ENCODE measurements at places on chromosomes 6 and 20.

DNA sequence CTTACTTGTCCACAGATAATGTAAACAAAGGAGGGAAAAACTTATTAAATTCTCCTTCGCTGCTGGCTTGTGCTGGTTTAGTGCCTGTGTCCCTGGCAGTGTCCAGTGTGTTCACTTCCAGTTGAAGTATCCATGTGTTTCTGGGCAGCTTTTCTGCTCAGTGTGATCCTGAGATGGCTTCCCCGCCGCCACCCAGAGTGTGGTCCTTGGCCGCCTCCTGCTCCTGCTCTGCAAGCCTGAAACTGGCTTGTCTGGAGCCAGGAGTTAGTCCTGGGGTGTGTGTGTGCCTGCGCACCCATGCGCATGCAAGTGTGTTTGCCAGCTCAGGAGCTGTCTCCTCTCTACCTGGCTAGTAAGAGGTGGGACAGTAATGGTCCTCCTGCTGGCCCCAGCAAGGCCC, 7.2 kb downstream of the BTBD3 start:
- DNase-seq: no peak

DNA sequence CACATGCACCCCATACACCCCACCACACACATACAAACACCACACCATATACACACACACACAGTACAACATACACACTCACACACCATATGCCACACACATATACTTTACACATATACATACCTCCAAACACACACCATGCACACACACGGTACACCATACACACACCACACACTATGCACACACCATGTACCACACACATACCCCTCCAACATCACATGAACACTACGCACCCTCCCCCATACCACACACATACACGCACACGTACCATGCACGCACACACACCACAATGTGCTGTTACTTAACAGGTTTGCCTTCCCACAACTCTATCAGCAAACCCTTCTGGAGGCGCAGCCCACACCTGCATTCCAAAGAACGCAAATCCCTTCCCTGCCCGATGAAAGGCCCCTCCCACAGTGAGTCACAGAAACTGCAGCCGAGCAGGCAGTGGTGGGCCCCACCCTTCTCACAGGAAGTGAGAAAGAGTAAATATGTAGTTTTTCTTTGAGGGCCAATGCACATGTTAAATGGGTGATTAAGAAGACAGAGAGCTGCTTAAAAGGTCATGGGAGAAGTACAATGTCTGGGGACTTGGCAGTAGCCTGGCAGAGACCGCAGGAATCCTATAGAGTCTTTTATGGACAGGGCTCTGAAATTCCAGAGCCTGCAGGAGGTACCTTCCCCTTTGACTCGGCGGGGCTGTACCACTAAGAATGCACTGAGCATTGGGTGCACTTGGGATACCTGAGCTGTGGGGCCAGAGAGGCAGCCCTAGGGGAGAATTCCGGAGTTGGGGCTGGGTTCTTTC, 34.1 kb upstream of the EZR start:
- DNase-seq: no peak

DNA sequence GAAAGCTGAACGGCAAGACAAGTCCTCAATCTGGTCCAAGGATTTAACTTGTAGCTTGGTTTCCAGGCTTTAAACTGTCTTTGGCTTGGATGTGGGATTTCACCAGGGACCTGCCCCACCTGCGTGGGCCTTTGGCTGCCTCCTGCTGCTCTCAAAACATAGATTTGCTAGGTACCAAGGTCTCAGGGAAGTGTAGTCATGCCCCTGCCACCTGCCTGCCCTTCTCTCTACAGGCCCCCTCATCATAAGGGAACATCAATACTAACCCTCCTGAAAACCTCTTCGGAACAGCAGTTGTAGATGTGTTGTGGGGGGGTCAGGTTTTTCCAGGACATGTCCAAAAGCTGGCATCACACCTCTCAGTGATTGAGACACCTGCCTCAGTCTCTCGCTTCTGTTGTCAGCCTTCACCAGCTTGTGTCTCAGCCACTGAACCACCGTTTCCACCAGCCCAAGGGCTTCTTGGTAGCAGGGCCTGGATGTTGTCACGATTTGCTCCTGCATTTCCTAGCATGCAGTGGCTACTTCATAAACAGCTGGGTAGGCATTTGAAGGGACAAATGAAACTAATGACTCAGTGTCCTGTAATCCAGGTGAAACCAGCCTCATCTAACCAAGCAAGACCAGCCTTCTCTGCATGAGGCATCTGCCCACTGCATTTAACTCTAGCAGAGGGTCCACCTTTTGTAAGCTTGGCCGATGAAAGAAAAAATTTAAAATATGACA, 141.6 kb upstream of the THBS2 start:
- DNase-seq: no peak

DNA sequence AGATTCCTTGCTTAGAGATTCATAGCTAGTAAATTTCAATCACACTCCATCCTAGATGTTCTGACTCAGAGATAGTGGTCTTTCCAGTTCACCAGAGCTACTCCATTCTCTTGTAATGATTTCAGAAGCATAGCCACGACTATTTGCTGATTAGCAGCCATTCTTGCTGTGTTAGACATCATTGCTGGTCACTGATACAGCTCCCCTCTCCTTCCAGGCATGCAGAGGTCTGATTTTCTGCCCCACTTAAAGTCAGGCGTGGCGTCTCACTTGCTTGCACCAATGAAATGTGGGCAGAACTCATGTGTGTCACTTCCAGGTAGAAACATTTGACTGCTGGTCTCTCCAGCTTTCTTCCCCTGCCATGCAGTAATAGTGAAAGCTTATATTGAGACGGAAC, 168.9 kb upstream of the JARID2 start:
- no peak for DNase-seq

GRCh38 chr6:7615611-7616383, 25.8 kb downstream of the SNRNP48 start:
- DNase-seq: no peak

GRCh38 chr6:118683881-118684872, 32.8 kb upstream of the CEP85L start:
- DNase-seq: no peak

GRCh38 chr6:140018588-140018987, 644.1 kb upstream of the CITED2 start:
- no peak for DNase-seq

GRCh38 chr6:165218829-165219228, 90.6 kb downstream of the C6orf118 start:
- DNase-seq: no peak

- no peak for DNase-seq
These were observed 52.9 kb downstream of the EDN1 start for GRCh38 chr6:12343122-12343439.

DNA sequence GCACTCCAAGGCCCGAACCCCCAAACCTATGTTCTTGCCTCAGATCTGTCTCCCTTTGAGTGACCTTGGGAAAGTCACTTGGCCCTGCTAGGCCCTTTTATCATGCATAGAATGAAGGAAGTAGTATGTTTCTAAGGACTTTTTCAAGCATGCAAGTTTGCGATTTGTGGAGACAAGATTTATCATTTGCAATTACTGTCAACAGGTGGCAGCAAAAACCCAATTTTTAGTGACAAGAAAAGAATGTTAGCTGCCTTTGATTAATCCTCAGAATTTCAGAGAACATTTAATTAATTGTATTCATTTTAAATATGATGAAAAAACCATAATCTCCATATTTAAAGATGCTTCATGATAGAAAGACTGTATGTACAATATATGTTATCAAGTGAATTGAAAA, 28.3 kb upstream of the PREP start:
- no peak for DNase-seq

DNA sequence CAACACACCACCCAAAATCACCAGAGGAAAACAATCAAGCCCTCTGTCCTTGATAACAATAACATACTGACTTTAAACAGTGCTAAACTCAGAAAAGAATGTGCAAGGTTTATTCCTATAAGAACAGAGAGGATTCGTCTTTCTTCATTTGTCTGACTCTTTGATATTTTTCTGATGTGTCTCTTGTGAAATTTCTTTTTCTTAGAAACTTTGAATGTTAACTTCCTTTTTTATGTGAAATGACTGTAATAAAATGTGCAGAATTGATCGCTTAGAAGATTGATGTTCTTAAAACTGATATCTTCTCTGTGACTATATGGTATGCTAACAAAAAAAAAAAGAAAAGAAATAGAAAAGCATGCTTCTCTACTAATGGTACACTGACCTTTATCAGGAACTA, 947.4 kb upstream of the CITED2 start:
- DNase-seq: no peak

- no peak for DNase-seq
These were observed 532.8 kb downstream of the QKI start for GRCh38 chr6:163947276-163947675.

DNA sequence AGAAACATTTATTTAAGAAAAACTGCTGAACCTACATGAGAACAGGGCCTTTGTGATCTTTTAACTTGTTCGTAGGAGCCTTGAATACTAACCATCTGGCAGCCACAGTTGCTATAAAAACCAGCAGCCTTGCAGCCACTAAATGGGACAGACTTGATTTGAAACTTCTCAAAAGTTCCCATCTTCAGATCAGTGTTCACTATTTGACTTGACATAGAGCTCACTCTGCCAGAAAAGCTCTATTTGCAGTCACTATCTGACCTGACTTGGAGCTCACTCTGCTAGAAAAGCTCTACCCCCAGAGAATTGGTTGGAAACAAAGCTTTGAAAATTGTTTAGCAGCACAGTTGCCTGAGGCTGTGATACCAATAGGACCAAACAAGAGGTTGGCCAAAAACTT, 119.3 kb upstream of the F13A1 start:
- no peak for DNase-seq

DNA sequence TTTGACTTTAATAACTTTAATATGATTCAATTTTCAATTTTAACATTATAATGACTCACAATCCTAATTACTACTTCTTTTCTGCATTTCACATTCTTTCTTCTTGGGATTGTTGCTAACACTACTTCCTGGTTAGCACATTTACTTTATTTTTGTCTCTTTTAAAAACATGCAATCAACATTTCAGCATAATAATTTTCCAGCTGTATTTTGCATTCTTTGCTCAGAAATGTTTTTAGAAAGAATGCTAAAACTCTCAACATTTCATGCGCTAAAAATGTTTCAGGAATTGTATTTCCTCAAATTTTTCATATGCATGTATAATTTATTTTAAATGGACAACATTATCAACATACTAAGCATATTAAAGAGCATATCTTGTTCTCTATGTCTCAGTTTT, 1302.1 kb upstream of the GJE1 start:
- no peak for DNase-seq

GRCh38 chr6:161439093-161439492, 165.2 kb upstream of the AGPAT4 start:
- DNase-seq: no peak

GRCh38 chr20:8271727-8272126, 139.7 kb downstream of the PLCB1 start:
- DNase-seq: no peak

GRCh38 chr6:42978487-42978838, 518 bp downstream of the PEX6 start:
- DNase-seq: no peak

- DNase-seq: peak; percentile 85
These were observed 847 bp upstream of the CD93 start for GRCh38 chr20:23086931-23087411.

DNA sequence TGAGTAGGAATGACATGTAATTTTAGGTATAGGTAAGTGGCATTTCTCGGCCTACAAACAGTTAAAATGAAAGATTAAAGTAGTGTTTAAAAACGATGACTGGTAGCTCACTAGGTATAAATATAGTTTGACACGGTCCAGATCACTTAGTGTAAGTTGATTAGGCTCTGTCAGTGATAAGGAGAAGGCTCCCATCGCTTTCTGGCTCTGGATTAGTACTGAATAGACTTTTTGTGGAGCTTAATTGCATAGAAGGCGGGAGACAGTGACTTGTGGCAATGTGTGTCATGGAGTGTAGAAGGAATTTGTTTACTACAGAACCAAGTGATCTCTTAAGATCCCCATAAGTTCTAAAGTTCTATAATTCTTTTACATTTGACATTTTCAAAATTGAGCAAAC, 6.7 kb downstream of the PYGB start:
- no peak for DNase-seq

DNA sequence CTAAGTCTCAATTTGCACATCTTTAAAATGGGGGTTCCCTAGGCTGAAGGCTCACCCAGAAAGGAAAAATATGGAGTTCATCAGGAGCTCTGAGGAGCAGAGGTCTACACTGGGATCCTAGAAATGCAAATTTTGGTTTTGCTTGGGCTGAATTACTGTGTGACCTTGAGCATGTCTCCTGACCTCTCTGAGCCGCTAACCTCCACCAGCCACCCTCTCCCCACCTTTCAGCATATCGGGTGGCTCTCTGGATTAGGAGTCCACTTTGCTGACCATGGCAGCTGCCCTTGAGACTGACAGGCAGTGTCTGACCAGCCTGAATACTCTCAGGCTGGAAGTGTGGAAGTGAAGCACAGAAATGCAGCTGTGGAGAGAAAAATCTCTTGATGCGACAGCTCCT, 165.9 kb upstream of the LRFN2 start:
- no peak for DNase-seq

DNA sequence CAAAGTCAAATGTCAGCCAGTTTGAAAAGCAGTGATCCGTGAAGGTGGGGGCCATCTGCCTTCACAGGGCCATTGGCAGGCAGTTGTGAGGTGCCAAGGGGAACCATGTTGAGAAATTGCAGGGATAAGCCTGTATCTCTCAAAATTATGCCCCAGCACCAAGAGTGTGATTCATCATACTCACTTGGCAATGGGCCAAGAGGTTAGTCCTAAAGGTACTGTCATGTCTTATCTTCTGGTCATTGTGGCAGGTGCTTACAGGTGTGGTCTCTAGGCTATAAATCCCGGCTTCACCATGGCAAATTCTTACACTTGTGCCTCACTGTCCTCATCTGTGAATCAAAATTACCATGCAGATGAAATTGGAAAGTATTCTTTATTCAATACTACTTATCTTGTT, 150.7 kb upstream of the LAMP5 start:
- no peak for DNase-seq

Measured in cardiac septum (tissue), 1 donor.